ENCODE measurements at places on chromosomes 5 and 9.

GRCh38 chr5:123855609-123856008 lies 343.6 kb downstream of the CSNK1G3 start:
- no peak for DNase-seq

- no peak for DNase-seq
These were observed 221.1 kb upstream of the RORB start for GRCh38 chr9:74275872-74276508.

DNA sequence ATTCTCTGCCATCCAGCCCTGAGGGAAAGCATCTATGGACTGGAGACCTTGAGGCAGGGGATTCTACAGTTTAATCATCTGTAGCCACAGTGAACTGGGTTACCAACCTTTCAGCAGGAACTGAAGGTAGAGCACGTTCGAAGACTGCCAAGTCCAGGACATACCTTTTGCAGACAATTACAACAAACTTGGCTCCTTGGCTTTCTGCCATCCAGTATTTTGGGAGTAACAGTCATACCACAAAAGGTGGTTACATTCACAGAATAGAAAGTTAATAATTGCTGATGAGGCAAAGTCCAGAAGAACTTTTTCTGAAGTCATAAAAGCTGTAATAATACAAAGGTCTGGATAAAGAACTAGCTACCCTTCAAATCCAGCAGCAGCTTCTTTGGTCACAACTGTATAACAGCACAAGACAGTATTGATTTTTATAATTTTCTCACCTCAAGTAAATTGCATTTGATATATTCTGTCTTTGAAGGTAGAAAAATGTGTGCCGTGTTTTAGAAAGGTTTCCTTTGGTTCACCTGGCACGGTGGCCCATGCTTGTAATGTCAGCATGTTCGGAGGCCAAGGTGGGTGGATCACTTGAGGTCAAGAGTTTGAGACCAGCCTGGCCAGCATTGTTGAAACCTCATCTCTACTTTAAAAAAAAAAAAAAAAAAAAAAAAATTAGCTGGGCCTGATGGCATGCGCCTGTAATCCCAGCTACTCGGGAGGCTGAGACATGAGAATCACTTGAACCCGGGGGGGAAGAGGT lies 236.6 kb downstream of the NR3C1 start:
- DNase-seq: no peak

DNA sequence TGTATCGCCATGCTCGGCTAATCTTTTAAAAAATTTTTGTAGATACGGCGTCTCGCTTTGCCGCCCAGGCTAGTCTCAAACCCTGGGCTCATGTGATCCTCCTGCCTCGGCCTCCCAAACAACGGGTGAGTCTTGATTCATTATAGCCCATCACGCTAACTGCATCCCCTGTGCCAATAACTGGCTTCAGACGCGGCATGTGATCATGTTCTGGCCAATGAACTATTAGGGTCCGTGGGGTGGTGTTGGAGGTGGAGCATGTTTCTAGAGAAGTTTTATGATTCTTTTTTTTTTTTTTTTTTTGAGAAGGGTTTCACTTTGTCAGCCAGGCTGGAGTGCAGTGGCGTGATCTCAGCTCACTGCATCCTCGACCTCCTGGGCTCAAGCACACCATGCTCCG lies 51.0 kb downstream of the FGF18 start:
- no peak for DNase-seq

DNA sequence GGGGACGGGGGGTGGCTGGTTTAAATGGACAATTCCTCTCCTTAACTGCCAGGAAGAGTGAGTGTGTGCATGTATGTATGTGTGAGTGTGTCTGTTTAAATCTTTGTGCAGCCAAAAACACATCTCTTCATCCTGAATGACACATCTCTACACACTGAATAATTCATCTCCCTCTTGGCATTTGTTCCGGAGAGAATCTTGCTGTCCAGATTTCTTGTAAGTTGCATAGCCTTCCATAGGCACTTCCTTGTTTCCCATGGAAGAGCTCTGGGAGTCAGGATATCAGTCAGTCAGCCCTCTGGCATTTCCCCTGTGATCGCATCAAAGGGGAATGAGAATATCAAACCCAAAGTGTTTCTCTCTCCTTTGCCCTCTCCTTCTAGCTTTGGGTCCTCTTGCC lies 74.7 kb downstream of the WWC1 start:
- DNase-seq: no peak

DNA sequence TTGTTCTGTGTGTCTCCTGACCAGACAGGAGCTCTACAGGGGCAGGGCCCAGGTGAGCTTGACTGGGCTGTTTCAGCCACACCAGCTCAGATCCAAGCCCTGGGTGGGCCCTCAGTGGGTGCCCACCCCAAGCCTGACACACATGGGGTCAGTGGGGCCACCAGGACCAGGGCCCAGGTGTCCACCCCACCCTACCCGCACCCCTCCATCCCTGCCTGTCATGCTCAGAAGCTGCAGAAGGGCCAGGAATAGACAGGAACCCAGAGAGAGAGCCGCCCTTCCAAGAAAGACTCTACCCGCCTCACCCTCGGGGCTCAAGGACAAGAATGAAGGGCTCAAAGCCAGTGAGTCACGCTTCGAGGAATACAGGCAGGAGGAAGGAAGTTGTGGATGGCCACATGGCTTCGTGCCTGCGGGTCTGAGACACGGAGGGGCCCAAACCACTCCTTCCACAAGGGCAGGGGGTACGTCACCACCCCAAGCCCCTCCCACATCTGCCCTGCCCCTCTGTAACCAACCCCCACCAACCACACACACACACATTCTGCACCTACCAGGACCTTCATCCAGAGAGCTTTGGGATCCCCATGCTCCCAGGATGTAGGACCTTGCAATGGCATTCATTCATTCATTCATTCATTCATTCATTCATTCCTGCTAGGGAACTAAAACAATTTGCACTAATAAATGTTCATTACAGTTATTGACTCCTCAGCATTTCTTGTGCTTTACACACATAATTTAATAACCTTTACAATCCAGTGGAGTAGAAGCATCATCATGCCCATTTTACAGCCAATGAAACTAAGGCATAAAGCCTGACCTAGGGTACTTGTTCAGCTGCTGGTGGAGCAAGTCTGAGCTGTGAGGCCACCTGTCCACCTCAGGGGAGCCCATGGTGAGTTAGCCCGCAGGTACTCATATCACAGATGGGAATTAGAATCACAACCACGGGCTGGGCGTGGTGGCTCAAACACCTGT lies 55.9 kb upstream of the STXBP1 start:
- peak; percentile 87 for DNase-seq

- DNase-seq: no peak
These were observed 16.0 kb upstream of the GLRX start for GRCh38 chr5:95838556-95838955.

DNA sequence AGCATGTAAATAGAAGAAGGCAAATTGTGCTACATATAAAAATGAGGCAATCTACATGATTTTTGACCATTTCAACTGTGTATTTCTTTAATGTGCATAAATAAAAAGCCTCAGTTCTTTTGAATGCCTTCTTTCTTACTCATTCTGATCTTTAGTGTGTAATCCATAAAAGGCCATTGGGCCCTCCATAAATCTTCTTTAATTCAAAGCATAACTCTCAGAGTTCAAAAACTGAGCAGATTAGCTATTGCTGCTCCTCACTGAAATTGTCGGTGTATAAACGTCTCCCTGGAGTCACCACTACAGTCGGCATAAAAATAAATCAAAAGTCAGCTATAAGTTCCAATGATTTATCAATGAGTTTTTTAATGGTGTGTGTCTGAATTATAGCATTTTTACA lies 45.3 kb upstream of the ADAMTSL1 start:
- DNase-seq: no peak

DNA sequence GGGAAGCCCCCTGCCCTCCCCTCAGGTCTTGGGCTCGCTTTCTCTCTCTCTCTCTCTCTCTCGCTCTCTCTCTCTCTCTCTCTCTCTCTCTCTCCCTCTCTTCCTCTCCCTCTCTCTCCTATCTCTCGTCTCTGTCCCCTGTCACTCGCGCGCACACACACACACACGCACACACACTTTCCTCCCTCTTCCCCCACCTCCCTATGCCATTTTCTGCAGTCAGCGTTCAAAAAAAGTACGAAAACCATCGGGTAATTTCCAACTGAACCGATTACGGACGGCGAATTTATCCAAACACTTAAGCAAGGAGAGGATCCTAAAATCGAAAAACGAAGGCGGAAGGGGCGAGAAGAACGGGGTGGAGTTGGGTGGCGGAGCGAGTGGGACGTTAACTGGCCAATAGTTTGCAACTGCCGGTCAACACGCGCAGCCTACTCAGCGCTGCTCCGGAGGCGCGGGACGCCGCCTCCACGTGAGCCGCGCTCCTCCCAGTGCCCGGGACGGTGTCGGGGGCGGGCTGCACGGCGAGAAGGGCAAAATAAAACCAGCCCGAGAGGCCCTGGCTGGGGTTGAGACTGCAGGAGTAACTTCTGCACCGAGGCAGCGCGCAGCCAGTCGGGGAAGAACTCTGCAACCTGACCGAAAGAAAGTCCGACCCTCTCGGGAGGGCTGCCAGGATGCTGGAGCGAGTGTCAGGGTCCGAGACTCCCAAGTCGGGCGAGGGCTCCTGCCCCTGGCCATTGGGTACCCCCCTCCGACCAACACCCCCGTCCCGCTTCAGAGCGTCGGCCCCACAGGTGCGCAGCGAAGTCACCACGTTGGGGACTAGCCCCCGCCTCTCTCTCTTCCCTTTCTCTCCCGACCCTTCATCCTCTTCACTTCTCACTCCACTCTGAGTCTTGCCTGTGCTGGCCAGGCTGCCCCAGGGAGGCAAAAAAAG lies 24.9 kb upstream of the ELAVL2 start:
- no peak for DNase-seq

- no peak for DNase-seq
These were observed 14.3 kb downstream of the IER5L start for GRCh38 chr9:129163753-129164152.

DNA sequence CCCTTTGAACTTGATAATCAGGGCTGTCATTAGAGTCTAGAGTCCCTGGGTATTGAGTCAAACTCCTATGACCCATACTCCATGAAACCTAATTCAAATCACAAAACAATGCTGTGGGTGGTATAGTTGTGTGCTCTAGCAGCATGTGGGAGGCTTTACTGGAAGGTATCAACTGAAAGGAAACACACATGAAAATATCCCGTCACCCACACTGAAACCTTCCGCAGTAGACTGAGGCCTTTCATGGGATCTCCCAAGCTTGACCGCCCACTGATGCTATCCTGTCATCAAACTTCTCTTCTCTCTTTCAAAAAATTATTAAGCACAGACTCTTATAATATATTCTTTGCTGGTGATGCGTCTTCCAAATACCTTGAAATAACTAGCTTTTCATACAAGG lies 569.1 kb upstream of the MEF2C start:
- DNase-seq: no peak

GRCh38 chr9:214648-215493 lies at the start of gene DOCK8:
DOCK8 (plus strand) TSS chr9:214865; CDS start chr9:214977, 112 bp downstream.
- peak; percentile 72 for DNase-seq

GRCh38 chr5:22852807-22853660 lies at the start of gene CDH12:
CDH12 (minus strand) TSS chr5:22853344.
- DNase-seq: no peak

GRCh38 chr9:31103836-31104235 lies 1280.6 kb upstream of the ACO1 start:
- DNase-seq: no peak

DNA sequence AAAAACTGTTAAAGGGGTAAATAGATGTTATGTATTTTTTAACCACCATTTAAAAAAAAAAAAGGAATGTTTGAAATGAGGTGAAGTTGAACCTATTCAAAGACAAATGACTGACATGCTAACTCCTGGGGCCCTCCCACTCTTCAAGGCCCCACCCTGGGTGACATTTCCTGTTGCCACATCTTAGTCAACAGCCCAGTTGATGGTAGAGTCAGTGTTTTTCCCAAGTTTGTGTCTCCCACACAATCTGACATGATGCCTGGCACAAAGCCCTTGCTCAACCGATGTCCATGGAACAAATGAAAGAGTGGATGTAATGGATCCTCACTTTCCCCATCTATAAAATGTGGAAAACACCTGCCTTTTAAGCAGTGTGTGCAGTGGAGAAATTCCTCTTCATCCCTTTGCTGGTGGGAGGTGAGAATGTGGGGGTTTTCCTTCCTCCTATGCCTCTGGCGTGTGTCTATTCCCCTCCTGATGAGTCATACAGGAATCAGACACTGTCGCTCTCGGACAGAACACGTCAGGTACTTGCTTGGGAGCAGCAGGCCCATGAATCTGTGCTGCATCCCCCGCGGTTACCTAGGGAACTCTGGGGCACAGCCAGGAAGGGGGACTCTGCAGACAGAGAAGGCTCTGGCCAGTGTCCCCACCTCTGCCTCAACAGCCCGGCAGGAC lies 13.7 kb upstream of the ADRA1B start:
- no peak for DNase-seq

GRCh38 chr5:36365896-36366295 lies 64.2 kb upstream of the RANBP3L start:
- DNase-seq: no peak

DNA sequence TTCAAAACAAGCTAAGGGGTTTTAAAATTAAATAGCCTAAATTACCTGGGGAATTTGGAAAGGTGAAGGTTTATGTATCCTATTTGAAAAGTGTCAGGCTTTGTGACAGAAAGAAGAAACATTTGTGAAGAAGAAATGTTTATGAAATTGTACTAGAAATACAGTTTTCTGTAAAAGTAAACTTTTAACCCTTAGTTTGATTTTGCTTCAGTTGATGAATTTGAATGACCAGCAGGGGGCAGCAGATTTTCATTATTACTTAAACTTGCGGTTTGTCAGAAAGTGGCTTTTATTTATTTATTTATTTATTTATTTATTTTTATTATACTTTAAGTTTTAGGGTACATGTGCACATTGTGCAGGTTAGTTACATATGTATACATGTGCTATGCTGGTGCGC lies 58.1 kb downstream of the NNT start:
- DNase-seq: no peak

DNA sequence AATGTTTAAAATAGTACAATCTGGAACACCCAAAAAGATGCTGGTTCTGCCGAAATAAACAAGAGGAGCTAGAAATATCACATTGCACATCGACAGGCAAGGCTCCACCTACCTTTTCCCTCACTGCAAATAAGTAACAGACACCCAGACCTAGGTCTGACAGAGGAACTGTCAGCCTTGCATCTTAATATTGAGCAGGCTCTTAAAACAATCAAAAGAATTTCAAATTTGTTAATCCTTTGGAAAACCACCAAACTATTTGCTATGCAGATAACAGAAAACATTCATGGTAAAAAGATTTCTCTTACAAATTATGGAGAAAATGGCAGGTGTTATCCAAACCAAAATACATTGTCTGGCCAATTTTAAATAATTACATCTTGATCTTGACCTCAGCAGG lies 71.3 kb downstream of the FRMD3 start:
- DNase-seq: no peak

DNA sequence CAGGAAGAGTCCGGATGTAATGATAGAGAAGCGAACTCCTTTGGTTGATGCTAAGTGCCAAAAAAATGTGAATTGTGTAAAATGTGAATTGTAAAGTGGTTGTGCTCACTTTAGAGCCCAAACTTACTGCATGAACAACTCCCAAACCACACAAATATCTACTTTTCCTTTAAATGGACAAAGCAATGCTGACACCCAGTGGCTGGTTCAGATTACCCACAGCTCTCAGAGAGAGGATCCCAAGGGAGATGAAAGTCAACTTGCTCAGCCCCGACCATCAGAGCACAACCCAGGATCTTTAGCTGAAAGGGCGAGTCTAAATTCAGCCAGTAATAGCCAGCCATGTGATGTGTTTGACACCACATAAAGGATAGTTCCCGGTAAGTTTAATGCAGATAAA lies 133.7 kb downstream of the NMUR2 start:
- peak; percentile 50 for DNase-seq

Measured in ureter (tissue), 1 donor.